Fibroblast of villous mesenchyme (primary cell): ENCODE measurements at places on chromosomes 13 and 19. TPM values are rescaled to one million over a fixed set of nuclear protein-coding genes. Genes with fewer than 3 reads are reported as not detected.

The CBARP gene
- 5.8 and 6.0 TPM in 2 replicates for total RNA-seq

The C5AR2 gene
- under 0.01 TPM in 1 of 2 replicates, not detected in the other for total RNA-seq

- peak; percentile 49 for DNase-seq
These were observed 5.6 kb downstream of the APC2 start for GRCh38 chr19:1455336-1456120.

- DNase-seq, result no peak
These were observed 87.8 kb downstream of the RAP2A start for GRCh38 chr13:97521726-97522125.

GRCh38 chr13:72495681-72496080, 231.7 kb downstream of the MZT1 start:
- DNase-seq, result no peak

The ZNF221 gene
- 7.4 and 10.4 TPM in 2 replicates for total RNA-seq

The CGB2 gene
- total RNA-seq, result not detected in 2 replicates

- no peak for DNase-seq
These were observed at the start of gene PRMT1 for GRCh38 chr19:49677231-49677900. PRMT1 (plus strand) TSS chr19:49677271; CDS start chr19:49677281, 10 bp downstream.

DNA sequence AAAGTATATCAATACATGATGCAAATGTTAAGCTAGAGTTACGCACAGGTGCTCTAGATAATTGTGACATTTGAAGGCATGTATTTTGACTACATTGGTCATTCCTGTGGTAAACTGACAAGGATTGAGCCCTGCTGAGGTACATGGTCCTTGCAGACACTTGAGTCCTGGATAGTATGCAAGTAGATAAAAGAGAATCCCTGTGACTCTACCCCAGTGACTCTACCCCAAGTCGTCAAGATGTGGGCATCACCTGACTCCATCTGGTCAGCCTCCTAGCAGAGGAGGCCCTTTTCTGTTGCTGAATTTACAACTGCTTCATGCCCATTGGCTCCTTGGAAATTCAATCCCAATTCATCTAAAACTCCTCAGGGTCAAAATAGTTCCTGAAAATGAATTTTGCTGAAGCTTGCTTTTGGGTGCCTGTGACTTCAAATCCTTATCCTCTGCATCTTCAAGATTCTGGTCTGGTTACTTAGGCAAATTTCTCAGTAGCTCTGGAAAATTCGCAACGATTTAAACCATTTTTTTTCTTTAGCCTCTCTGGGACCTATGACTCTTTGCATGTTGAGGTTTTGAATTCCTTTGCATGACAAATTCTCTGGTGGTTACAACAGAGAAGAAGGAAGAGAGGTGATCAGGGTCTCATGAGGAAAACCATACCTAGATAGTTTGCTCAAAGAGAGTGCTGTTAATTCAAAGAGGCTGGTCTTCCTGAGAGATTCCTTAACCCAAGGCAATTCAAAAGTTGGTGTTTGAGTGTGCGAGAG, 422.1 kb downstream of the FGF9 start:
- DNase-seq, result peak; percentile 13

DNA sequence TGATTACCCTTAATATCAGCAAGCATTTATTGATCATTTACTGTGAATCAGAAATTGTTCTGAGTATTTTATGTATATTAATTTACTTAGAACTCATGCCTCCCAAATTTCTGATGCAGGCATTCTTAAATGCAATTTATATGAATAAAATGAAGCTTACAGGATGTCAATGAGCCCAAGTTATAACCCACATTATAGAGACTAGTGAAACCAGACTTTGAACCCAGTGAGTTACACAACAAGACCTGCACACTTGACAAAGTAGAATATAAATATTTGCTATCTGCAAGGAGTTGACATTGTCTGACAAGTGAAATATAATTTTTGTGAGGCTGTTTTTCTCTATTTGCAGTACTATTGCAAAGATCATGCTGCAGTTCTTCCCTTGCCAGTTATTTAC, 656.0 kb downstream of the GPC5 start:
- DNase-seq, result no peak

- no peak for DNase-seq
These were observed 187.5 kb upstream of the KL start for GRCh38 chr13:32828711-32829110.

GRCh38 chr13:109761695-109762094, 24.7 kb downstream of the IRS2 start:
- DNase-seq, result no peak
